ENCODE measurements at places on chromosomes 6 and 20. TPM values are rescaled to one million over a fixed set of nuclear protein-coding genes. Genes with fewer than 3 reads are reported as not detected.

Gene SYNGAP1
- total RNA-seq: 6.7 TPM

Gene MOXD1
- 25.2 TPM for total RNA-seq

Gene FAXC
- 0.14 TPM for total RNA-seq

Gene GSTA2
- total RNA-seq: not detected

Gene GMPR
- 37.9 TPM for total RNA-seq

Gene SULF2
- 5.5 TPM for total RNA-seq

Gene XKR7
- not detected for total RNA-seq

Gene SLC17A2
- not detected for total RNA-seq

Gene GLP1R
- total RNA-seq: not detected

Gene TSPO2
- not detected for total RNA-seq

Gene OXT
- not detected for total RNA-seq

Gene PKIB
- 45.0 TPM for total RNA-seq

Gene REM1
- total RNA-seq: not detected

Gene KCNK16
- total RNA-seq: not detected
